ENCODE measurements at places on chromosomes 12 and 14.

GRCh38 chr12:1993871-1994371 lies 10.3 kb downstream of the DCP1B start:
- DNase-seq: no peak

- no peak for DNase-seq
Observed at GRCh38 chr12:52347016-52347415, 20.3 kb downstream of the KRT85 start.

GRCh38 chr14:76566439-76566838 lies 190.5 kb downstream of the ESRRB start:
- no peak for DNase-seq

DNA sequence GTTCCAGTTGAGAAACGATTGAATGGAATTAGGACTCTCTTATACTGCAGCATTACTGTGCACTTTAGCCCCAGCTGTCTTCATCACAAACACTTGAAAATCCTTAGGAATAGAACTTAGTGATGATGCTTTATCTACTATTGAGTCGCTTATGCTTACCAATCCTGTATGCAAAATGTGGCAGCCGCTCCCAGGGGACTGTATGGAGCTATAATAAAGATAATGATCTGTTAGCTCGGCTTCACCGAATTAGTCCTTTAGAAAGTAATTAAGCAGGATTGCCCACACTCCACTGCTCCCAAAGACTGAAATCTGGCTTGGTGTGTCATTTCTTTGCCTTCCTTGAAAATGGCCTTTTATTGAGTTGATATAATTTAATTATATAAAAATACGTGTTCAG lies 10.6 kb downstream of the EML1 start:
- peak; percentile 68 for DNase-seq

DNA sequence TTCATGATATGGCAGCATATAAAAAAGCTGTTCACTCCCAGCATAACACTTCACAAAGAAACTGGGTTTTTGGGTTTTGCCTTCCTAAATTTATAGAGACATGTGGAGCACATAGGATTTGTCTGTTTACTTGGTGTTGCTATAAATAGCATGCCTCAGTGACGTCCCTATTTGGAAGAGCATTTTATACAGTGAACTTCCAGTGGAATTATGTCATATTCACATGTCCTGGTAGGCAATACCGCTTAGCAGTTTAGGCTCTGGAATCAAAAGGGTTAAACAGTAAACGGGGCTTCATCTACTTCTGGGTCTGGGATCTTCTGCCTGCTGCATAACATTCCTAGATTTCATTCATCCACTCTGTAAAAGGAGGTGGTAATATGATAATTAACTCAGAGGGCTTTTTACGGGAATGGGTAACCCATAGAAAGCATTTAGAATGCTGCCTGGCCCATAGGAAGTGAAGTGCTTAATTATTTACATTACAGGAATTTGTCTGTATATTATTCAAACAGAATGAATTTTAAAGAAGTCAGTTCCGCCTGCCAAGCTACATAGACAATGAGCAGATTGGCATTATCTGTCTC lies 396.1 kb downstream of the TMTC2 start:
- DNase-seq: no peak

DNA sequence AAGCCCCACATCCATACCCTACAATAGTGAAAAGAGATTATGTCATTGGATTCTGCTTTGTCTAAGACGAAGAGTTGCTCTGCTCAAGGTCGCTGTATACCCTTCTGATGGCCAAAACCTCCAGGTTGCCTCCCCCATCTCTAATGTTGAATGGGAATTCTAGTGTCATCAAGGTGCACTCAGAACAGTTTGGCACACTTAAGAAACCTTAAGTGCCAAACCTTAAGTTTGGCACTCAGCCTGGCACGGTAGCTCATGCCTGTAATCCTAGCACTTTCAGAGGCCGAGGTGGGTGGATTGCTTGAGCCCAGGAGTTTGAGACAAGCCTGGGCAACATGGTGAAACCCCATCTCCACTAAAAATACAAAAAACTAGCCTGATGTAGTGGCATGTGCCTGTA lies 1245.6 kb upstream of the SEL1L start:
- no peak for DNase-seq

DNA sequence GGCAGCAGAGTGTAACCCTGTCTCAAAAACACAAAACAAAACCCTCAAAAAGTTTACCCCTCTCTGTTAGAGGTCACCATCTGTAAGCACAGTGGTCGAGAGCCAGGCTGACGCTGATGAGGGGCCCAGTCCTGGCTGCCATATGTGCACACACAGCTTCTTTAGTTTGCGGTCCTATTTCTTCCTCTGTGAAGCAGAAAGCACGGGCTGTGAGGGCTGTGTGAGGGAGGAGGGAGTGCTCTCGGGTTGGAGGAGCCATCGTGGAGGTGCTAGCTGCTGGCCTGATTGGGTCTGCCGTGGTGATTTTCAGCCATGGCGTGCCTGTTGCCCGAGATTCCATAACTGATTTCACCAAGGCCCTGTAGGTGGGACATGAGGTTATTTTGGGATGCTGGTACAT lies 3.5 kb downstream of the ULK1 start:
- DNase-seq: no peak

DNA sequence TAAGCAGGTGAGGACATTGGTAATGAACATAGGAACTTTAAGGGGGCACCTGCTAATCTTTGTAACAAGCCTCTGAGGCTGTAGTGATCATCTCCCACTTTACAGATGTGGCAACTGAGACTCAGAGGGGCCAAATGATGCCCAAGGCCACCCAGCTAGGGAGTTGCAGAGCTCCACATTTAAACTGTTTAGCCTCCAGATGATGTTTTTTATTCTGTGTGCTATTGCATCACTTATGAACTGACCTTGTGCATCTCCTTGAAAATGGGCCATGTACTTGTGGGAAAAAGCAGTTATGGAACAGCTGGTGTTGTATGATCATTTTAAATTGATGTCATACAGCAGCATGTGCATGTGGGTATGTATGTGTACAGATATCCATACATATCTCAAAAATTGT lies 41.4 kb downstream of the TPCN1 start:
- DNase-seq: no peak

- no peak for DNase-seq
Observed at GRCh38 chr14:60175255-60175902, 10.2 kb upstream of the DHRS7 start.

- DNase-seq: no peak
Observed at GRCh38 chr14:57845802-57846531, 19.9 kb downstream of the SLC35F4 start.

- no peak for DNase-seq
Observed at GRCh38 chr14:34238610-34239009, 223.4 kb downstream of the SPTSSA start.

DNA sequence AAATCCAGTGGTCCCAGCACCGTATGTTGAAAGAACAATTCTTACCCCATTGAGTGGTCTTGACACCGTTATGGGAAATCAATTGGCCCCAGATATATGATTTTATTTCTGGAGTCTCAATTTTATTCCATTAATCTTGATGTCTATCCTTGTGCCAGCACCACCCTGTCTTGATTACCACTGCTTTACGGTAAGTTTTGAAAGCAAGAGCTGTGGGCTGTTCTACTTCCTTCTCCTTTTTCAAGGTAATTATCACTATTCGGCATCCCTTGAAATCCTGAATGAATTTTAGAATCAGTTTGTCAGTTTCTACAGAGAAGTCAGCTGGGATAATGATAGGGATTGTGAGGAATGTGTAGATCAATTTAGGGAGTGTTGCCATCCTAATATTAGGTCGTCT lies 160.8 kb upstream of the SFSWAP start:
- no peak for DNase-seq

DNA sequence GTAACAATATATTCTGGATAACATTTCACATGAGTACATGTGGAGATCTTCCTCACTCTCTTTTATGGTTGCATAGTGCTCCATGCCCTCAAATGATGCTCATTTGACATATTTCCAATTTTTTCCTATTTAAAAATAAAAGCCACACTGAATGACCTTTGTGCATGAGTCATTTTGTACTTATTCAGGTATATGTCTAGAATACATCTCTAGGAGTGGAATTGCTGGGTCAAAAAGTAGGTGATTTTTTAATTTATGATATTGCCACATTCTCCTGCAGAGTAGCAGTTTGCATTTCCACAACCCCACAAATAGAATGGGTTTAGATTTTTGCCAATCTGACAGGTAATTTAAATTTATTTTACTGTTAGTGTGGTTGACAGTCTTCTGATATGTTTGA lies 104.8 kb downstream of the RPAP3 start:
- no peak for DNase-seq

GRCh38 chr14:69506241-69506595 lies 21.7 kb downstream of the PLEKHD1 start:
- no peak for DNase-seq

DNA sequence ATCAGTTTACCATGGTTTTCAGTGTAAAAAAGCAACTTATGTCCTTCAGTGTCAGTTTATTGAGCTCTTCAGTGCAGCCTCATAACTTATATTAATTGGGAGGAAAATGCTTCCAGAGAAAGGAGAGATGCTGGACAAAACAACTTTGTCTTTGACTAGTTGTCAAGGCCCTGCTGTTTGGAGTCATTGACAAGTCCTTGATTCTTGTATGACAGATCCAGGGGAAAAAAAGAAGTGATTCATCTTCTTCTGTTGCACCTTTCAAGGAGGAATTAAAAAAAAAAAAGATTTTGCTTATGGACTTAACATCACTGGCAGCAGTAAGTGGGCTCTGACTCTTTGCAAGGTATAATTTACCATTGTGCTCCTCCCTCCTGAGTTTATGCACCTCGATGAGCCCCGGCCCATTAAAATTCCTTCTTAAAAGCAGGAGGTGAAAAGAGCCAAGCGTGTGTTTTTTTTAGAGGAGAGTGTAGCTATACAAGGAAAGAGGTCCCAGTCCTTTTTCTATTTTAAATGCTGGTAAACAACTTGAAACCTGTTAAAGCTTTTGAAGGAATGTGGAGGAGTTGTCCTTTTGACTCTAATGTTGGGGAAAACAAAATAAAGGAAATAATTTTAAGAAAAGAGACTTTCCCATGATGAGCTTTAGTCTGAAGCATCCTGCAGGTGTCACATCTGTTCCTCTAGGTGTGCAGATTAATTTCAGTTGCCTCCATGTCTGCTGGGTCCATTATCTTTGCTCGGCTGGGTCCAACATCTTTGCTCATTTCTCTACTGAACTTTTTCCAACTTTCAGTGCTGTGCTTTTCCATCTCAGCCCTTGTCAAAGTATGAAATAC lies 431.6 kb downstream of the RAD51B start:
- DNase-seq: no peak

DNA sequence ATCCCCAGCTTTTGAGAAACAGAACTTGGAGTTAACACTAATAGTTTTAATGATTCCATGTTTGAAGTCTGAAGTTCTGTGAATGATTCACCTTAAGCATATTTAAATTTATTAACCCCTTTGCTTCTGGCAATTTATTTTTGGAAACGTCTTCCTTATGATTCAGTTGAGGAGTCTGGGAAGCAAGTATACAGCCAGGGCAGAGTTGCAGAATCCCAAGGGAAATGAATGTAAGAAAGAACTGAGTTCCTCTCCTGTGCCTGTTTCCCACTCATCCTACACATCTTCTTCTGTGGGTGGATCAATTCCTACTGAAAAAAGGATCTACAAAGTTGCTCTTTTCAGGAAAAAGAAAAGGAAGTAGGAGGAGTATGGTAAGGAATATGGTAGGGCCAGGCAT lies 108.2 kb upstream of the CCDC91 start:
- DNase-seq: no peak

GRCh38 chr12:7647071-7647470 lies 18.6 kb downstream of the APOBEC1 start:
- DNase-seq: no peak

GRCh38 chr12:56941299-56942017 lies 7.2 kb upstream of the SDR9C7 start:
- no peak for DNase-seq

DNA sequence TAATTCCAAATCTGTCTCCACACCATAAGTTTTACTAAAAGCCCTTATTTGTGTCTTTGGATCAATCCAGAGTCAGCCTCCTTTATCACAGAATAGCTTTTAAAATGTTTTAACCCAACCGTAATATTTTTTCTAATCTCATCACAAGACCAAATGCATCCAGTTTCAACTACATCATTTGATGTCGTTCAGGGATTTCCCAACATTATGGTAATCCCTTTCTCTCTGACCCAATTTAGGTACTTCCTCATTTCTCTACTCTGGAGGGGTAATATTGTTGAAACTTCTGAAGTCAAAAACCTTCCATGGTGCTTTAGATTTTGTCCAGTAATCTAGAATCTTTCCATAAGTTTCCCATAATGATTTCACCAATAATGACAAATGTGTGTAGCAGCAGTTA lies 596.8 kb downstream of the SOX5 start:
- DNase-seq: no peak

GRCh38 chr14:71137536-71138447 lies 230.5 kb downstream of the PCNX1 start:
- no peak for DNase-seq

GRCh38 chr12:49748306-49748705 lies 6.9 kb downstream of the TMBIM6 start:
- no peak for DNase-seq

- DNase-seq: no peak
Observed at GRCh38 chr14:22071006-22071405, 397.4 kb upstream of the OR4E1 start.

GRCh38 chr12:18467620-18468245 lies 206.4 kb downstream of the PIK3C2G start:
- DNase-seq: no peak

GRCh38 chr12:58046271-58046670 lies 104.9 kb downstream of the ATP23 start:
- no peak for DNase-seq

- no peak for DNase-seq
Observed at GRCh38 chr14:74472601-74473000, 20.5 kb downstream of the NPC2 start.

GRCh38 chr14:20143911-20144310 lies 5.3 kb downstream of the OR4N5 start:
- no peak for DNase-seq

DNA sequence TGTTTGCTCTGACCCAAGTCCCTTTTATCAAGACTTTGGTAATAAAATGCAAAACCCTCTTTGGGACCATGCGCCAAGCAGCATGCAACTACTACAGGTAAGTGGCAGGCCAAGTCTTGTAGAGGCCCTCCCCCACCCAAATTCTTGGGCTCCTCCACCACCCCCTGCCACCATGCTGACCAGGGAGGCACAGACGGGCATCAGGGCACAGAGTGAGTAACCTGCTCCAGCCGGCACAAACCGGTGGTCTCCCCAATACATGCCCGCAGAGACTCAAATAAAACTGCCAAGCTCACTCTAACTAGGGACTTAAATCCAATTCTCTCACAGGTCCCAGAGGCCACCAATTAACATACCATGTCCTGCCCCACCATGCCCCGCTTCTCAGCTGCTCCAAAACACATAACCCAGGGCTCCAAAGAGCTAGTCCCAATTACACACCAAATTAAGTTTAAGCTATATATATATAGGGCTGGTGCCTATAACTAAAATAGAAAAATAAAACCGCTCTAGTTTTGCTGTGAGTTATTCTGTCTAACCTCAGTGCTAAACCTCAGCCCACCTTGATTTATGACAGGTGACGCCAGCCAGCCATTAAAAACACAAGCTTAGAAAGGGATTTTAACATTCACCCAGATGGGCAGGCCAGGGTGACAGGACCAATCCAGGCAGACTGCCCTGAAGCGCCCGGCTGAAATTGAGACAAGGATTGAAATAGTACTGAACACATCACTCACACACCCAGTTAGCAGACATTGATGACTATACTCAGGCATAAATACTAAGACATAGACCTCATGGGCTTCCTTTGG lies 81.0 kb downstream of the CLMN start:
- DNase-seq: no peak

All from brain (organoid and tissue), 16 donors.